Activated naive CD4-positive, alpha-beta T cell treated with Interleukin-2 at 50 U/mL for 16 hours (primary cell): ENCODE measurements at places on chromosomes 5 and 9.

DNA sequence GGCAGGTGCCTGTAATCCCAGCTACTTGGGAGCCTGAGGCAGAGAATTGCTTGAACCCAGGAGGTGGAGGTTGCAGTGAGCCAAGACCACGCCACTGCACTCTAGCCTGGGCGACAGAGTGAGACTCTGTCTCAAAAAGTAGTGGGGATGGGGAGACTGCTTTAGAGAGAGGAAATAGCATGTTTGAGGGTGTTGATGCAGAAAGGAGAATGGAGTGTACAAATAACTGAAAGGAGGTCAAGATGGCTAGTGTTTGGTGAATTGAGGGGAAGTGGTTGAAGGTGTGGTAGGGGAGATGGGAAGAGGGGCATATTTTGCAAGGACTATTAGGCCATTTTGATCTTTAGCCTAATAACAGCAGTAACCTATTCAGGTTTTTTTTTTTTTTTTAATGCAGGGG is 18.2 kb downstream of the TENT2 start:
- no peak for DNase-seq

GRCh38 chr9:99116003-99116411 is 11.1 kb downstream of the TGFBR1 start:
- no peak for DNase-seq

- no peak for DNase-seq
Measured at GRCh38 chr5:31096238-31096865, 97.1 kb upstream of the CDH6 start.

DNA sequence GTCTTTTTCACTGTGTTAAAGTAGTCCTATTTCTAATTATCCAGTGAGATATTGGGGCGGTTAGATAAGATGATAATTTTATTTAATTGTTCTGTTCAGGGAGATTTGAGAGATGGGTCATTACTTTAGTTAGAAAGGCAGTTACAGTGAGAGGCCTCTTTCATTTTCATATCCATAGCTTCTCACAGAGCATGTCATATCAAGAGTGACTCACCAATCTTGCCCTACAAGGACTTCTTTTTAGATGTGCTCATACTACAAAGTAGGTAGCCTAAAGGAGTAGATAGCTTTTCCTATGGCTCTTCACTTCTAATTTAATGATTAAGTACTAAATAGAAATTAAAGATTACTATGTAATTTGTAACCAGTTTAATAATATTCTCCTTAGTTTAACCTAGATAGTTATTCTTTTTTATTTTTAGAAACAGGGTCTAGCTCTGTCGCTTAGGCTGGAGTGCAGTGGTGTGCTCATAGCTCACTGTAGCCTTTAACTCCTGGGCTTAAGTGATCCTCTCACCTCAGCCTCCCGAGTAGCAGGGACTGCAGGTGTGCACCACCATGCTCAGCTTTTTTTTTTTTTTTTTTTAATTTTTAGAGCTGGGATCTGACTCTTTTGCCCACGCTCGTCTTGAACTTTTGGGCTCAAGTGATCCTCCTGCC is 71.0 kb downstream of the FER start:
- no peak for DNase-seq

GRCh38 chr5:43515678-43516048 is 715 bp upstream of the C5orf34 start:
- DNase-seq: no peak

GRCh38 chr9:130053504-130054324 is at the start of gene GPR107:
TSS of gene GPR107 (plus strand) at chr9:130053906. CDS start at chr9:130053933, 27 bp downstream.
- peak; percentile 85 for DNase-seq
